ENCODE measurements at places on chromosomes 13 and 19. TPM values are rescaled to one million over a fixed set of nuclear protein-coding genes. Genes with fewer than 3 reads are reported as not detected.

Gene ZNF440
- 23.9 TPM for total RNA-seq

Gene SIGLEC12
- total RNA-seq, result not detected

Gene NOTCH3
- total RNA-seq, result 22.5 TPM

Gene DAND5
- not detected for total RNA-seq

Gene DCT
- total RNA-seq, result 0.73 TPM

Gene NLRP12
- total RNA-seq, result not detected

Gene ZNF497
- total RNA-seq, result 0.14 TPM

Gene SLITRK6
- total RNA-seq, result not detected

Gene FCGBP
- total RNA-seq, result 529 TPM

Gene C19orf33
- 33.5 TPM for total RNA-seq

GRCh38 chr13:102704238-102705058, 9.6 kb upstream of the METTL21C start:
- H3K36me3 ChIP-seq, result no peaks in the 10 kb centered on the region
- H3K27me3 ChIP-seq, result no peaks in the 10 kb centered on the region
- no peaks in the 10 kb centered on the region for H3K4me1 ChIP-seq

- no peak overlapping the region for H3K4me3 ChIP-seq
- H3K4me1 ChIP-seq, result no peaks in the 10 kb centered on the region
- no peak for DNase-seq
- no peaks in the 10 kb centered on the region for H3K36me3 ChIP-seq
- H3K27me3 ChIP-seq, result no peaks in the 10 kb centered on the region
Observed at GRCh38 chr19:13334801-13335481, 171.3 kb downstream of the CACNA1A start.

DNA sequence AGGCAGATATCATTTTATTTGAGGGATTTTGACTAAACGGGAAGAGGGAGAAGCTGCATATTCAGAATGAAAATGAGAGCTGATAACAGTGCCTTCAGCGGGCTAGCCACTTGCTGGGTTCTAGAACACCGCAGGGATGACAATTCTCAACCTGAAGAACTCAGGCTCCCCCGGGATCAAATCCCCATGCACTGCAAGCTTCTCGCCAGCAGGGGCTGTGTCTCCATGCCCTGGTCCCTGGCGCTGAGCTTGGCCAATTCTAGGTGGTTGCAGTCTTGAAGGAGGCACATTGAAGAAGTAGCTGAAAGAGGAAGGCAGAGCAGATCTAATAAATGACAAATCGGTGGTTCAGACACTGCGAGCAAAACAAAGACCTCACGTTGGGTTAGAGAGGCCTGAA, 128.7 kb downstream of the UQCRFS1 start:
- H3K4me3 ChIP-seq, result no peak overlapping the region
- no peaks in the 10 kb centered on the region for H3K4me1 ChIP-seq
- no peak for DNase-seq
- H3K27me3 ChIP-seq, result peaks cover 24% of the 10 kb centered on the region

DNA sequence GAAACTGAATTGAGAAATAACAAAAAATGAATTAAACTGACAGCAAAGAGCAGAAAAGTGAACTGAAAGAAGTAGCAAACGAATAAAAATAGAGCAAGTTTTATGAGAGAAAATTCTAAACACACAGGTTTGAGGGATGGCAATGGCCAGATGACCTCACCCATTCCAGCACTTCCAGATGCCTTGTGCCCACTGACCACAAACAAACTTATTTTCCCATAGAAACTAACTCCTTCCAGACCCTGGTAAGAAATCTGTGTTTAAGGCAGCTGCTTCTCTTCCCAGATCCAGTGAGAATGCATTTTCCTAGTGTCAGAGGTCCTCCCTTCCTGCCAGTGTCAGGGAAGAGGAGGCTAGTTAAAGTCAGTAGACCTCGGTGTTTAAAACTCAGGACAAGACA, 51.7 kb downstream of the RXFP2 start:
- no peak overlapping the region for H3K27ac ChIP-seq
- DNase-seq, result no peak
- H3K36me3 ChIP-seq, result no peaks in the 10 kb centered on the region
- H3K4me3 ChIP-seq, result no peak overlapping the region
- no peaks in the 10 kb centered on the region for H3K27me3 ChIP-seq
- H3K4me1 ChIP-seq, result no peaks in the 10 kb centered on the region

- H3K4me3 ChIP-seq, result peak overlapping the region; percentile 50
- no peaks in the 10 kb centered on the region for H3K36me3 ChIP-seq
- peaks cover 39% of the 10 kb centered on the region for H3K27me3 ChIP-seq
- DNase-seq, result peak; percentile 91
- peak overlapping the region; percentile 54 for H3K27ac ChIP-seq
Observed at GRCh38 chr19:15452111-15453047, 2.6 kb upstream of the WIZ start.

DNA sequence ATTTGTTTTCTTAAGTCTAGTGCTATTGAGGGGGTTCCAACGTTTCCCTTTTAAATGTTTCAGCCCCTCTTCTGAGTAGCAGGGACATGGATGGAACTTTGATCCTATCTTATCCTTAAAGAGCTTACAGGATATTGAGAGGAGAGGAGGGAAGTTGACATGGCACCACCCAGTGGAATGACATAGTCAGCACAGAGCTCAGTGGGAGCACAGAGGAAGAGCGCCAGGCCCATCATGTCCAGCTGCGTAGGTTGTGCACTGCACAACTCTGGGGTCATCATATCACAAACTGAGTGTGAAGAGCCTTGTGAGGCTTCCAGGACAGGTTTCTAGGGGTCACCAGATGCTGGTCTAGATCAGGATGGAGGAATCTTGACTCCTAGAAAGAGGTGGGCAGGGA, 4.6 kb upstream of the CDC42EP5 start:
- H3K4me3 ChIP-seq, result no peak overlapping the region
- H3K27me3 ChIP-seq, result no peaks in the 10 kb centered on the region
- no peak for DNase-seq
- no peaks in the 10 kb centered on the region for H3K36me3 ChIP-seq

DNA sequence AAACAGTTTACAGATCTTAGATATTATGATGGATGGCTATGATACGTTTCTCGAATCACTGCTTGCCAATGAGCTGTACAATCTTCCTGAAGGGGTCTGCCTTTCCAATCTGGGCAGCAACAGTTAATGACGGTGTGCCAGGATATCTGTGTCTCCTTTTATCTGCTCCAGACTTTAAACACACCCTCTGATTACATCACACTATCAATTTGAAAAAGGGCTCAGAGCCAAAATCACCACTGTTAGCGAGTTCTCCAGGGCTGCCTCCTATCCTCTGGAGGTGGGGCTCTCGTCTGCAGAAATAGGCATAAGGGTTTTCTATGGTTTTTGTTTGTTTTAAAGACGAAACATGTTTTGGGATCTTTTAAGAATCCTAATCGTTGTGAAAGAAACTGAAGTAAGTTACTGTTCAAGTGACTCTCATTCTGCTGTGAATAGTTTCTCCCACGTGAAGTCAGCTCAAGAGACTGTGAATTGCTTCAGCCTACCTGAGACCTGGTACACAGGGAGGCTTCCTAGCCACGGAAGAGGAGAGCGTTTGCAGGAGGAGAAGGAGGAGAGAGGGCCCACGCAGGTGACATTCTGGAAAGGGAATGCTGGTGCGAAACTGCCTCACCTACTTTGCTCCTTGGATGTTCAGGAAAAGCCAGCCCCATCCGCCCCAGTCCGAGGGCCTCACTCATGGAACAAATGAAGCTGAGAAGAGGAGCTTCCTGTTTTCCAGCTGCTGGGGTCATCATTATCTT, 15.2 kb upstream of the GJA3 start:
- no peaks in the 10 kb centered on the region for H3K36me3 ChIP-seq
- H3K4me3 ChIP-seq, result no peak overlapping the region
- peak; percentile 54 for DNase-seq
- H3K27ac ChIP-seq, result no peak overlapping the region

GRCh38 chr13:38641164-38641948, 45.5 kb upstream of the FREM2 start:
- H3K4me3 ChIP-seq, result no peak overlapping the region
- peaks cover 4% of the 10 kb centered on the region for H3K4me1 ChIP-seq
- H3K27ac ChIP-seq, result no peak overlapping the region
- no peaks in the 10 kb centered on the region for H3K36me3 ChIP-seq
- H3K27me3 ChIP-seq, result no peaks in the 10 kb centered on the region

DNA sequence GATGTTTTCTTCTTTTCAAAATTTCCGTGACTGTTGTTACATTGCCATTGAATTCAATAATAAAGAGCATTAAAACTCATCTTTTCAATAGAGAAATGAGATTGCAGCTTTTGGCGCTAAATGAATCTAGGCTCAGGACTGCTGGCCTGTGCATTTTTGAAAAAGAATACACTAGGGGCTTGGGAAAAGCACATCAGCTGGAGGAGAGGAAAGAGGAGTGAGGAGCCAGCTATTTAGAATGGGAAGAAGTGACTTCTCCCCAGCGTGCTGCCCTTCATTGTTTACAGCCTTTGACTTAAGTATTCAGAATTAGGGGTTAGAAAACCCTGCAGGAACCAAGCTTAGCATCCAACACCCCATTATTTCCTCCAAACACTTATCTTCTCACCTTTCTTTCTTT, 43.3 kb downstream of the TNFSF11 start:
- DNase-seq, result no peak
- no peak overlapping the region for H3K27ac ChIP-seq
- no peak overlapping the region for H3K4me3 ChIP-seq
- no peaks in the 10 kb centered on the region for H3K36me3 ChIP-seq

GRCh38 chr19:35766571-35767104, 8.7 kb downstream of the PROSER3 start:
- H3K27ac ChIP-seq, result no peak overlapping the region
- DNase-seq, result no peak
- H3K4me1 ChIP-seq, result no peaks in the 10 kb centered on the region
- H3K4me3 ChIP-seq, result no peak overlapping the region
- peaks cover 74% of the 10 kb centered on the region for H3K36me3 ChIP-seq

DNA sequence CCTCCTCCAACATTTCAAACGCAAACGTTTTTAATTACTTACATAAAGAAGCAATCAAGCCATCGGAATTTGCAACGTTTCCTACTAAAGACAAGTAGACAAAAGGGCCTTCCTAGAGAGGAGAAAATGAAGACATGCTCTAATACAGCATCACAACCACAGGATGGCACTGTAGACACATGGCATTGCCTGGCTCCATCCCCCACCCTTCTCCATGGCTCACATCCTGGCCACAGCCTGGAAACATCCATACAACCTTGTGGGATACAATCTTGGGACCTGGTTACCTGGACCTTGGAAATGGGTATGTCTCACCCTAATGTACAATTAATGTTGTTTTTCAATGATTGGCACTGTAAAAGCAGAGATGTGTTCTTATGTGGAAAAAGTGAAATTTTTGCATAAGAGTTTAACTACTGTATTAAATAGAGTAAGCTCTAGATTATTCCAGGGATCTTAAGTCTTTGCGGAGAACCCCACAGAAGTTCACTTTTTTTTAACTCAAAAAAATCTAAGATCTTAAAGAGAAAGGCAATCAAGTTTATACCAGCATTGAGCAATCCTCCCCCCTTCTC, 21.5 kb downstream of the EBPL start:
- peaks cover 34% of the 10 kb centered on the region for H3K36me3 ChIP-seq
- no peak overlapping the region for H3K4me3 ChIP-seq
- H3K27ac ChIP-seq, result no peak overlapping the region
- H3K27me3 ChIP-seq, result no peaks in the 10 kb centered on the region

- H3K4me3 ChIP-seq, result no peak overlapping the region
- H3K27ac ChIP-seq, result no peak overlapping the region
- H3K36me3 ChIP-seq, result no peaks in the 10 kb centered on the region
- no peaks in the 10 kb centered on the region for H3K27me3 ChIP-seq
Observed at GRCh38 chr13:30679483-30680330, 55.6 kb upstream of the ALOX5AP start.

DNA sequence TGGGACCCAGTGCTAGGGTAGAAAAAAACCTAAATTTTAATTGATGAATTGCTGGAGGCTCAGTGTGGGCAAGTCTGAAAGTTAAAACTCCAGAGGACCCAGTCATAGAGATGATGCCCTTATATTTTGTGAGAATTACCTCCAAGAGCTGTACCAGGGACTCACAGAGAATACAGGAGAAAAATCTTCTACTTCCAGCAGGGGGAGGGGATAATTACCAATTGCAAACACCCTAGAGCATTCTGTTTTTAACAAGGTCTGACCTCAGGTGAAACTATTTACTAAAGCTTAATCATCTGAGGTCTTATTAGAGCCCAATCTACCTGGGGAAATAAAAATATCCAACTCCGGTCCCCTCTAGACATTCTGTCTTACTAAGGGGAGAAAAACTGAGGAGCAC, 994.7 kb upstream of the MIR17HG start:
- H3K27ac ChIP-seq, result no peak overlapping the region
- H3K4me1 ChIP-seq, result no peaks in the 10 kb centered on the region
- H3K36me3 ChIP-seq, result no peaks in the 10 kb centered on the region
- H3K27me3 ChIP-seq, result no peaks in the 10 kb centered on the region
- no peak for DNase-seq

DNA sequence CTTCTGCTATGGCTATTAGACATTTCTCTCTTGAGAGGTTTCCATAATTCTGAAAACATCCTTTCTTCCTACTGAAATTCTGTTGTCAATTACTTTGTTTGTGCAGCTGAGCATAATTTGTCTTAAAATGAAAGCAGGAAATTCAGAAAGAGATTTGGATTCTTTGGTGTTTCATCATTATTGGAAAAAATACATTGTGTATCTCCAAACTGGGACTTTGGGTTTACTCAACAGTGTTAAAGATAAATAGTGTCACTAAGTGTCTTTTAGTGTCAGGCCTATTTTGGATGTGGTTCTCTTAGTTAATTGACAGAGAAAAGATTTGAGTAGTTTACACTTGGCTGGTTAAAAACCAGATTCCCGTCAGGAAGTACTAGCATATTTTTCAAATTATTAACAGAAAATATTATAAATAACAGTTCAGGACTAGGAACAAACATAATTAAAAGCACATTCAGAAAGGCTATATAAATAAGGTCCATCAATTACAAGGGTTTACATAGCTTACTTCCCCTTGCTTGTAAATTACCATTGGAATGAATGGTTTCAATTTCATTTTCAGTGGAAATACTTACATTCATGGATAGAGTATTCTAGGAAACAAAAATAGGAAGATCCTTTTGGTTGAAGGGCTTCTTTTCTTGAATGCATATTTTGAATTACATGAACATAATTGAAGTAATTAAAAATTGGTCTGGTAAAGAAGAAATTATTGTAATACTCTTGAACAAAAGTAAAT, 483.1 kb downstream of the GPC6 start:
- H3K27me3 ChIP-seq, result no peaks in the 10 kb centered on the region
- H3K4me1 ChIP-seq, result no peaks in the 10 kb centered on the region
- DNase-seq, result no peak
- H3K36me3 ChIP-seq, result no peaks in the 10 kb centered on the region

DNA sequence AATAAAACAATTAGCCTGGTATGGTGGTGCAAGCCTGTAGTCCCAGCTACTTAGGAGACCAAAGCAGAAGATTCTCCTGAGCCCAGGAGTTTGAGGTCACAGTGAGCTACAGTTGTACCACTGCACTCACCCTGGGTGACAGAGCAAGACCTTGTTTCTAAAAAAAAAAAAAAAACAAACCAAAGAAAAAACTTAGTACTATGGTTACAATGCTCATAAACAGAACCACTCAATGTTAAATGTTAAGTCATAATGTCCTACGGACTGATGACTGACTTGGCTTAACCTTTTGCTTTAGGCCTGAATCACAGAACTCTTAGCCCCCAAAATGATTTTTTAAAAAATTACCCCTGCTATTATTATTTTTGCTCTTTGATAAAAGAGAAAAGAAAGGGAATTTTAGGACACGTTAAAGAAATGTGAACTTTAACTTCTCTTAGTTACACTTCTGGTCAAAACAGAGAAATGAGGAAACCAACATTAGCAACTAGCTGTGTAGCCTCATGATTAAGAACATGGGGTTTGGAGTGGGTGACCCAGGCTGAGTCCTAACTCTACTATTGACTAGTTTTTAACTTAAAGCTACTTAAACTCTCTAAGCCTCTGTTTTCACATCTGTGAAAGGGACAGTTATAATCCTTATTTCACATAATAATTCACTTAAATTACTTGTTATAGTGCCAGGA, 13.7 kb upstream of the ELF1 start:
- H3K27ac ChIP-seq, result no peak overlapping the region
- DNase-seq, result no peak
- H3K4me1 ChIP-seq, result peaks cover 45% of the 10 kb centered on the region
- H3K4me3 ChIP-seq, result no peak overlapping the region
